ENCODE measurements at places on chromosomes 6 and 20. TPM values are rescaled to one million over a fixed set of nuclear protein-coding genes. Genes with fewer than 3 reads are reported as not detected.

SPDEF gene
- not detected for total RNA-seq

RSPO3 gene
- total RNA-seq = not detected

LRRN4 gene
- total RNA-seq = not detected

RNF217 gene
- total RNA-seq = 1.1 TPM

OPRM1 gene
- not detected for total RNA-seq

OR2B2 gene
- total RNA-seq = not detected

ERVFRD-1 gene
- total RNA-seq = not detected

CLPSL2 gene
- total RNA-seq = not detected

TRIM31 gene
- not detected for total RNA-seq

BPIFB2 gene
- not detected for total RNA-seq

DEFB124 gene
- not detected for total RNA-seq

ATAT1 gene
- 8.7 TPM for total RNA-seq

RCAN2 gene
- 5.4 TPM for total RNA-seq

DEFB132 gene
- total RNA-seq = not detected

MRS2 gene
- 20.0 TPM for total RNA-seq

OXT gene
- total RNA-seq = not detected

LY6G5C gene
- 1.8 TPM for total RNA-seq

AKAP12 gene
- 3.6 TPM for total RNA-seq

RUNX2 gene
- total RNA-seq = 33.4 TPM

SNRPB gene
- total RNA-seq = 452 TPM

TAAR8 gene
- not detected for total RNA-seq

BHLHE23 gene
- not detected for total RNA-seq

AMD1 gene
- 84.3 TPM for total RNA-seq

KCNK16 gene
- total RNA-seq = not detected

DUSP15 gene
- not detected for total RNA-seq

WFDC2 gene
- 0.92 TPM for total RNA-seq

CUL7 gene
- 23.2 TPM for total RNA-seq

TTBK1 gene
- total RNA-seq = 0.31 TPM

RBPJL gene
- not detected for total RNA-seq

OR2J3 gene
- total RNA-seq = not detected

PRICKLE4 gene
- total RNA-seq = not detected

C6orf163 gene
- 0.95 TPM for total RNA-seq

RRP36 gene
- total RNA-seq = 55.6 TPM

HLA-DMB gene
- 1.9 TPM for total RNA-seq

SLC4A11 gene
- total RNA-seq = 1.1 TPM

MLN gene
- not detected for total RNA-seq

CDSN gene
- total RNA-seq = not detected

LPA gene
- total RNA-seq = not detected

VSX1 gene
- not detected for total RNA-seq

DLK2 gene
- total RNA-seq = 1.6 TPM

Data from activated CD4-positive, alpha-beta memory T cell treated with anti-CD3 and anti-CD28 coated beads for 36 hours (primary cell).